ENCODE measurements at places on chromosomes 6 and 20. TPM values are rescaled to one million over a fixed set of nuclear protein-coding genes. Genes with fewer than 3 reads are reported as not detected.

The HLA-DRB5 gene
- total RNA-seq: not detected

The CTCFL gene
- not detected for total RNA-seq

The RUNX2 gene
- total RNA-seq: 5.1 TPM

The MDC1 gene
- total RNA-seq: 10.0 TPM

The ARMH2 gene
- total RNA-seq: not detected

The CENPW gene
- total RNA-seq: 14.7 TPM

The CNBD2 gene
- total RNA-seq: 1.8 TPM

The ACTL10 gene
- total RNA-seq: 3.9 TPM

The ENPP3 gene
- not detected for total RNA-seq

The MLN gene
- not detected for total RNA-seq

The OR2B6 gene
- not detected for total RNA-seq

The POPDC3 gene
- total RNA-seq: 23.7 TPM

The PPP1R14C gene
- total RNA-seq: under 0.01 TPM

The CALHM5 gene
- total RNA-seq: 4.0 TPM

The SIRPB1 gene
- 0.37 TPM for total RNA-seq

The SIM1 gene
- total RNA-seq: 2.9 TPM

The TREML1 gene
- total RNA-seq: not detected

The MATN4 gene
- total RNA-seq: under 0.01 TPM

The SSTR4 gene
- total RNA-seq: not detected

The TXLNB gene
- total RNA-seq: not detected

The PRIM2 gene
- 69.8 TPM for total RNA-seq

The HELZ2 gene
- 35.6 TPM for total RNA-seq

The GPR6 gene
- total RNA-seq: not detected

The CDSN gene
- not detected for total RNA-seq

The C6orf52 gene
- total RNA-seq: 0.59 TPM

The BMP6 gene
- 4.7 TPM for total RNA-seq

The DDX39B gene
- total RNA-seq: 448 TPM

The ANKRD66 gene
- not detected for total RNA-seq

The CLPSL1 gene
- not detected for total RNA-seq

The BPIFA3 gene
- total RNA-seq: not detected

The OXT gene
- total RNA-seq: 0.39 TPM

The MUCL3 gene
- not detected for total RNA-seq

The WFDC12 gene
- total RNA-seq: not detected

The VSTM2L gene
- total RNA-seq: 0.20 TPM

The C20orf144 gene
- total RNA-seq: 0.20 TPM

The WASF1 gene
- total RNA-seq: 11.7 TPM

The PBOV1 gene
- total RNA-seq: not detected

The SYNCRIP gene
- 58.4 TPM for total RNA-seq

The BPIFB4 gene
- not detected for total RNA-seq

The PACSIN1 gene
- total RNA-seq: not detected

The PPDPF gene
- 58.6 TPM for total RNA-seq

The PKIB gene
- 0.39 TPM for total RNA-seq

The KIAA1755 gene
- total RNA-seq: 0.37 TPM

The UBD gene
- total RNA-seq: not detected

The CGA gene
- total RNA-seq: not detected

The CAGE1 gene
- under 0.01 TPM for total RNA-seq

The CCN6 gene
- total RNA-seq: not detected

The HRH3 gene
- not detected for total RNA-seq

The PLAGL1 gene
- 19.2 TPM for total RNA-seq

The SEL1L2 gene
- not detected for total RNA-seq

The BCAS1 gene
- total RNA-seq: 0.37 TPM

The LPA gene
- total RNA-seq: not detected

The LTB gene
- not detected for total RNA-seq

The TMC2 gene
- under 0.01 TPM for total RNA-seq

The C6orf132 gene
- total RNA-seq: 4.5 TPM

Measured in subcutaneous preadipocyte (primary cell).